Activated CD4-positive, alpha-beta memory T cell treated with anti-CD3 and anti-CD28 coated beads, Interleukin-2, amount 10 ng/mL, durations not matched to agents 7 days and 5 days (primary cell): ENCODE measurements at places on chromosomes 12 and 14. TPM values are rescaled to one million over a fixed set of nuclear protein-coding genes. Genes with fewer than 3 reads are reported as not detected.

The KCNC2 gene
- not detected for total RNA-seq

The DNAJC22 gene
- total RNA-seq: not detected

The KRT7 gene
- total RNA-seq: 9.1 TPM

The HOXC6 gene
- total RNA-seq: not detected

The OR6C2 gene
- total RNA-seq: not detected
